ENCODE measurements at places on chromosomes 3 and 15. TPM values are rescaled to one million over a fixed set of nuclear protein-coding genes. Genes with fewer than 3 reads are reported as not detected.

GRCh38 chr3:123404391-123404790, 44.5 kb downstream of the ADCY5 start:
- DNase-seq = no peak

DNA sequence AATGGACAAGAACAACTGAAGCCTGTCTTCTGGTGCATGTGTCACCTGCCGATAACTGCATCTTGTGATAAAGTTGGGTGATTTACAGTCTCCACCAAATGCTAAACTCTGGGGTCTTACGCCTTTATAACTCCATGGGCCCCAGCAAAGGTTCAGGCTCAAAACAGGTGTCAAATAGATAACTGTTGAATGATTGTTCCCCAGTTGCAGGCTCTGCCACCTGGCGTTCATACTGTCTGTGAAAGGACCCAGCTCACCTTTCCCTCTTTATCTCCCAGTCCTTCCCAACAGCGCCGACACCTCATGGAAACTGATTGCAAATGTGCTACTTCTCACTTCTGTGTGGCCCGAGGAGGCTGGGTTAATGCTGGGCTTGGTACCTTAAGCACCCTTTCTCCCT, 8.3 kb upstream of the SNX22 start:
- no peak for DNase-seq

DNA sequence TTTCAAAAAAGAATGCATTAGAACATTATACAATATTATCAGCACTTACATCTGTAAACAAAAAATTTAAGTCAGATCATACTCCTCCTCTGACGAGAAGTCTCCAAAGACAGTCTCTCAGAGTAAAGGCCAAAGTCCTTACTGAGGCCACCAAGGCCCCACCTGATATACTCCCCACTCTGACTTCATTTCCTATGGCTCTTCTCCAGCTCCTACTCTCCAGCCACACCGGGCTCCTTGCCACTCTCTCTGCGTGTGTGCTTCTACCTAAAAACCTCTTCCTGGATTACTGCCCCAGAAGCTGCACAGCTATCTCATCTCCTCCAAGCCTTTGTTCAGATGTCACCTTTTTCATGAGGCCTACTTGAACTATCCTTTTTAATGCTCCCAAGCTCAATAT, 5.0 kb downstream of the DCP1A start:
- DNase-seq = no peak

DNA sequence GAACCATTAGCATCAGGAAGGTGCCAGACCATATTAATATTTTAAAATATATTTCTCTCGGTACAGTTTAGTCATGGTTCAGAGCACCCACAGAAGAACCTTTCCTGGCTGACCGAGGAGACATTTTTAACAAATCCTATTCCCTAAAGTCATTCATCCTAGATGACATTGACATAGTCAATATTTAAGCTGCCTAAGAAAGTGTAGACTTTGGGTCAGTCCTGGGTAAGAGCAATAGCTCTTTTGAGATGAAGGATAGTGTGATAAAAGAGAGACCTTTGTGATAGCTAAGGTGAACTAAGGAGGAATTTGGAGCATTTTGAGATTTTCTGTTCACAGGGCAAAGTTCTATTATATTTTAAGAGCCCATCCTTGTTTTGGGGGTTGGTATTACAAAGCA, 47.5 kb downstream of the ZNF609 start:
- DNase-seq = no peak

GRCh38 chr15:60326824-60327654, 70.7 kb downstream of the ANXA2 start:
- DNase-seq = no peak

DNA sequence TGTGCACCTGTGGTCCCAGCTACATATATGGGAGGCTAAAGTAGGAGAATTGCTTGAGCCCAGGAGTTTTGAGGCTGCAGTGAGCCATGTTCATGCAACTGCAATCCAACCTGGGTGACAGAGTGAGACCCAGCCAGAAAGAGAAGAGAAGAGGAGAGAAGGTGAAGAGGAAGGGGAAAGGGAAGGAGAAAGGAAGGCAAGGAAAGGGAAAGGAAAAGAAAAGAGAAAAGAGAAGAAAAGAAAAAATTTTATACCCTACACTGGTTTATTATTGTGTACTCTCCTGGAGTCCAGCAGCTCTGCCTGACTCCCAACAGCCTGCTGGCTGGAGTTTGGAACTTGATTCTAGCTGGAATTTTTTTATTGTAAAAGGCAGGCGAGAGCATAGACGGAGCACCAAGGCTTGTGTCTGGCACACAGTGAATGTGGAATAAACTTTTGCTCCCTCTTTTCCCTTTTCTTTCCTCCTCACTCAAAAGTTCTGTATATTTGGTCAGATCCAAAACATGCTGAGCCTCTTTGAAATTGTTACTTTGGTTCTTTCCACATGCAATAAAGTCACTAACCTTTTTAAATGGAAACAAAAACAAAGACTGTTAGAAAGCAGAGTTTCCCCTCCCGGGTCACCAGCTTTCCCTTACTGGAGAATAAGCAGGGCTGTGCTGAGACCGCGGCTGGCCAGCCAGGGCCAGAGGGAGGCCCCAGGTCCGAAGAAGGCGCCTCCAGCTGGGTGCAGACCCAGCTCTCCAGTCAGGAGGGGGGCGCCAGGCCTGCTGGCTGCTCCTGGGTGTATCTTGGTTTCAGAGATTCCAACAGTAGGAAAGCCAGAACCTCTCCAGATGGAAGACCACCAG, 9.9 kb downstream of the THSD4 start:
- no peak for DNase-seq

Gene PRICKLE2
- 87.5 TPM for total RNA-seq

Gene MAPK6
- total RNA-seq = 98.3 TPM

Gene HHATL
- total RNA-seq = not detected

Gene CAND2
- total RNA-seq = 14.5 TPM

Gene NTRK3
- total RNA-seq = 52.3 TPM
